Activated naive CD4-positive, alpha-beta T cell treated with Interleukin-2 at 50 U/mL for 16 hours (primary cell): ENCODE measurements at places on chromosomes 3 and 15.

DNA sequence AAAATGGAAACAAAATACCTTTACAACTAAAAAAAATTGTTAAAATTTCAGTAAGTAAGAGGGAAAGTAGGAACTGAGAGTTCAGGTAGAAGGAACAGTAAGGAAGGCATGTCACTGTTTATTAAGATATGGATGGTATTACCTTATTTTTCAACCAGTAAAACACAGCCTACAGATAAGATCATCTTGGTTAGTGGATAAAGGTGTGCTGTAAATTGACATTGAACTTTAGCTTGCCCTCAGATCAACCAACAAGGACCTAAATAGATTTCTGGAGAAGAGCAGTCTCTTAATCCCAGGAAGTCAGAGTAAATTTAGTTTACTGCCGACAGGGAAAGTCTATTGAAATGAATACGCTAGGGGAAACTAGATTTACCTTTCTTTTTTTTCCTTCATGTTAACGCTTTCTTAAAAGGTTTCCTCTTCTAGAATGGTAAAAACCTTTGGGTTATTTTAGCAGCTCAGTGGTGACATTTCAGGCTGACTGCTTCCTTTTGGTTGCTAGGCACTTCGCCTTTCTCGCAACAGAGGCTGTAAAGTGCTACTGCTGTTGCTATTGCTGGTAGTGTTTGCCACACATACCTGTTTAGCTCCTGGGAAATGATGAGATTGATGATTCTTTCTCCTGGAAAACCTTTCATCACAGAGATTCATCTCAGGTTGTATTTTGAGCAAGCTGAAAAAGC, 12.9 kb downstream of the DZIP3 start:
- peak; percentile 37 for DNase-seq

DNA sequence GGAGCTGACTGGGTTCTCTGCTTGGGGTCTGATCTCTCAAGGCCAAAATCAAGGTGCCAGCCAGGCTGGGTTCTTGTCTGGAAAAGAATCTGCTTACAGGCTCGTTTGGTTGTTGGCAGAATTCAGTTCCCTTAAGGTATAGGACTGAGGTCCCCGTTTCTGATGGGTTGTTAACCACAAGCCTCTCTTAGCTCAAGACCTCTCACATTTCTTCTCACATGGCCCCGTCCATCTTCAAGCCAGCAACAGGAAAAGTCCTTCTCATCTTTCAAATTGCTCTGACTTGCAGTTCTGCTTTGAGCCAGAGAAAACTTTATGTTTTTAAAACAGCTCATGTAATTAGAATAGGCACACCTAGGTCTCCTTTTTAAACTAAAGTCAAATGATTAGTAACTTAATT, 20.4 kb downstream of the UACA start:
- no peak for DNase-seq

- DNase-seq, result no peak
These were observed 215.3 kb downstream of the CPNE4 start for GRCh38 chr3:131819381-131820055.

DNA sequence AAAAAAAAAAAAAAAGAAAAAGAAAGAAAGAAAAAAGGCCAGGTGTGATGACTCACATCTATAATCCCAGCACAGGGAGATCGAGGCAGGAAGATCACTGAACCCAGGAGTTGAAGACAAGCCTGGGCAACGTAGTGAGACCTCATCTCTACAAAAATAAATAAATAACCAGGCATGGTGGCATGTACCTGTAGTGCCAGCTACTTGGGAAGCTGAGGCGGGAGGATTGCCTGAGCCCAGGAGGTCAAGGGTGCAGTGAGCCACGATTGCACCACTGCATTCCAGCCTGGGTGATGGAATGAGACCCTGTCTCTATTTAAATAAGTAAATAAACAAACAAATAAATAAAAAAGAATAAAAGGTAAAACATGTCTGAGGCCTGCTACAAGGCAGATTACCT, 39.3 kb upstream of the LACTB start:
- DNase-seq, result no peak

DNA sequence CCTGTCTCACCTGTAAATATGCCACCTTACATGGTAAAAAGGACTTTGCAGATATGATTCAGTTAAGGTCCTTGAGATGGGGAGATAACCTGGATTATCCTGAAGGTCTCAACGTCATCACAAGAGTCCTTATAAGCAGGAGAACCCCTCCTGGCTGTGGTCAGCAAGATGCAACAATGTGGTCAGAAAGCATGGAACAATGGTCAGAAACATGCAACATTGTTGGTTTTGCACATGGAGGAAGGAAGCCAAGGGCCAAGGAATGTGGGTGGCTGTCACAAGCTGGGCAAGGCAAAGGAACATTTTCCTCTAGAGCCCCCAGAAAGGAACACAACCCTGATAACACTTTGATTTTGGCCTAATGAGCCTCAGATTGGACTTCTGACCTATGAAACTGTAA, 9.4 kb upstream of the SUMF1 start:
- no peak for DNase-seq

DNA sequence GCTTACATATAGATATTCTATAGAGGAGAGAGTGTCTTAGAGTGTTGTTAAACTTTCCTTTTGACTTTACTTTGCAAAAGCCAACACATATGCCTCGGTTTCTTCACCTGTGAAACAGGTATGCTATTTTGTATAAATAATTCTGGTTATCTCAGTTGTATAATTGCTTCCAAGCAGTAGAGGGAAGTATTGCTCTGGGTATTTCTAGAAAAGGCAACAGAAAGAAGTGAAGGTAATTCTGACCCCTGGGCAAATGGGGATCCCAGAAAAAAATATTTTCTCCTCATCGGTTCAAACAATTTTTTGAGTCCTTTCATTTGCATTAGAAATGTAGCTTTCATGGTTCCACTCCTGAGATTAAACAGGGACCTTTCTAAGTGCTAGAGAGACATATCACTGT, 216.5 kb upstream of the SEMA6D start:
- DNase-seq, result no peak

DNA sequence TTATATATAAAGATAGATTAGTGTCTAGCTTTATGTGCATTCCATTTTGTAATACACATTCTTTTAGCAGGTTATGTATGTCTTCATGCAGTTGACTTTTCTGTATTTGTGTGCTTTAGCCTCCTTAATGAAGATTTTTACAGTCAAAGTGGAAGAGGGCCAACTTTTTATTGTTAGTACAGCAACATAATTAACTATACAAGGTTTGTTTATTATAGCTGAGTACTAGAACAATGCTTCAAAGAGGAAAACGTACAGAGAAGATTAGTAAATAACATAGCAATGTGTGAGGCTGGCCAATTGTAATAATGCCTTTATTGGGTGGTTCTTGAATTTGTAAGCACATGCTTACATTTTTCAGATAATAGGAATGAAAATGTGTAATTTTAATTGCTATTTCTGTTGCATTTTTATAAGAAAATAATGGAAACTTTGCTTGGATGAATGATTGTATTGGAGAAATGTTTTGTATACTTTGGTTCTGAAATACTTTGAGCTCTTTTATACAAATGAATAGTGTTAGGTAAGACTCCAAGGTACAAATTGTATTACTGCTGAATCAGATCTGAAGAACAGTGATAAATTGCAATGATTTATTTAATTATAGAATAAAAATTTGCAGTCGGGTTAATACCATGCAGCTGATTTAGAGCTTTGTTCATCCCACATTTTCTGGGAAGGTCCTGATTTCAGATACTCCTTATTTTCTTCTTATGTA, 41.4 kb downstream of the UBE2E2 start:
- no peak for DNase-seq

- no peak for DNase-seq
These were observed 88.8 kb downstream of the SENP7 start for GRCh38 chr3:101423984-101424888.

DNA sequence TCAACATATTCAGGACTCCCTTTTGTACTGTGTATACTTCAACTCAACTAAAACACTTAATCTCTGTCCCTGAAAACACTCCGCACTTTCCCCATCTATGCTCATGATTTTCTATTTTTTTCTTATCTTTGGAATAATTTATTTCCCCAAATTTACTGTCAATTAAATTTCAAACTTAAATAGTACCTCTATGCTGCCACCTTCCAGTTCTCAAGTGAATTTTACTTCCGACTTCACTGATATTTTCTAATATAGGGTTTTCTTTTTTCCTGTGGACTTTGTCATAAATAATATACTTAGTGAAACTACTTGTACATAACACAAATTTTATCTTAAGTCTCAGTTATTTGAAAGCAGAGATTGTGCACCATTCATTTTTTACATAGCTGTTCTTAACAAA, 1303.3 kb downstream of the OTOL1 start:
- DNase-seq, result no peak

DNA sequence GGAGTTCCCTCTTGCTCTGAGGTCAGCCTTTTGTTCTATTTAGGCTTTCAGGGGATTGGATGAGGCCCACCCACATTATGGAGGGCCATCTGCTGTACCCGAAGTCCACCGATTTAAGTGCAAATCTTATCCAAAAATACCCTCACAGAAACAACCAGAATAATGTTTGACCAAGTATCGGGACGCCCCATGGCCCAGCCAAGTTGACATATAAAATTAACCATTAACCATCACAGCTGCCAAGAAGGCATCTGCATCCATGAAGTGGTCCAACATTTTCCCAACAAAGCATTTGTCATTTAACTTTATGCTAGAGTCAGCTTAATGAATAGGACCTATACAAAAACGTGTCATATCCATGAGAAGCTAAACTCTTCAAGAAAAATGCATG, 46.2 kb upstream of the TBC1D23 start:
- DNase-seq, result no peak

- no peak for DNase-seq
These were observed 45.0 kb downstream of the TMEM44 start for GRCh38 chr3:194588236-194588635.

GRCh38 chr3:134308350-134308891, 57.8 kb upstream of the RYK start:
- peak; percentile 75 for DNase-seq

- DNase-seq, result no peak
These were observed 33.9 kb upstream of the MEIS2 start for GRCh38 chr15:37134244-37134643.

DNA sequence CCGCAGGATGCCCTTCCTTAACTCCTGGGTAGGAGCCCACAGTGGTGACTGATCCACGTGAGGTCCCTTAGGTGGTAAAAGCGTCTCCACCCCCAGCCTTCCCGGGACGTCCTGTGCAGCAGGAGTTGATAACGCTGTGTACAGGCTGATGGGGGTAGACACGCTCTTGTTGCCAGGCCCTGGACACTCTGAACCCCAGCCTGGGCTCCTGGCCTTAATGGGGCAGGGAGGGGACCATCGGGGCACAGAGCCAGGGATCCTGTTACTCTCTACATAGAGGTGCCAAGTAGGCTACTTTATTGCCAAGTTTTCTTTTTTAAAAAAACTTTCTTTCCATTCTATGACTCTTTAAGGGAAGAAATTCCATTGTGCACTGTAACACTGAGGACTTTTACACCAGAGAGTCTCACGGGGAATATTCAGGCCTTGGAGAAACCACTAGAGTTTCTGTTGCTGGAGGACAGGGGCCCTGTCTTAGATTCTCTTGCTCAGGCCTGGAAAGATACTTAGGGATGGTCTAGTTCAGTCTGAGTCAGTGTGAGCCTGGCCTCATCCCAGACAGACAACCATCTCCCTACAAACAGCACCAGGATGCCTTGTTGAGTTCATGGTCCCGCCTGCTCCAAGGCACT, 104.3 kb upstream of the RNU6-1 start:
- no peak for DNase-seq

- no peak for DNase-seq
These were observed 85.1 kb downstream of the PDCD6IP start for GRCh38 chr3:33883538-33883950.

- peak; percentile 74 for DNase-seq
These were observed 24.4 kb upstream of the FRMD4B start for GRCh38 chr3:69410301-69410700.

DNA sequence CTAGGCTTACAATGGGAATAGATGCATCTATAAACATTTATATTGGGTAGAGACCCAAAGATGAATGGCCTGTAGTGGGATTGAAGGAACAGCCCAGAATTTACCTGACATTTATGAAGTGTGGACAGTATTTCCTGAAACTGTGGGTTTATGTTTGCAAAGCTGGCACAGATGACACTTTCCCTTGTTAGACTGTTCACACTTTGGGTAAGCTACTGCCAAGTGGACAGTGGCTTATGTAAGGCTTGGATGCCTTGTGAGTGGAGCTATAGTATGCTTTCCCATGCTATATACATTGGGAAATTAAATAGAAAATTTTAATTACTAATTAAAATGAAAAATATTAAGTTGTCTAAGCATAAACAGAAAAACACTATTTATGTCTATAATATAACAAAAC, 48.5 kb downstream of the STARD9 start:
- no peak for DNase-seq

- no peak for DNase-seq
These were observed 31.0 kb upstream of the PTPRG start for GRCh38 chr3:61530355-61530754.

DNA sequence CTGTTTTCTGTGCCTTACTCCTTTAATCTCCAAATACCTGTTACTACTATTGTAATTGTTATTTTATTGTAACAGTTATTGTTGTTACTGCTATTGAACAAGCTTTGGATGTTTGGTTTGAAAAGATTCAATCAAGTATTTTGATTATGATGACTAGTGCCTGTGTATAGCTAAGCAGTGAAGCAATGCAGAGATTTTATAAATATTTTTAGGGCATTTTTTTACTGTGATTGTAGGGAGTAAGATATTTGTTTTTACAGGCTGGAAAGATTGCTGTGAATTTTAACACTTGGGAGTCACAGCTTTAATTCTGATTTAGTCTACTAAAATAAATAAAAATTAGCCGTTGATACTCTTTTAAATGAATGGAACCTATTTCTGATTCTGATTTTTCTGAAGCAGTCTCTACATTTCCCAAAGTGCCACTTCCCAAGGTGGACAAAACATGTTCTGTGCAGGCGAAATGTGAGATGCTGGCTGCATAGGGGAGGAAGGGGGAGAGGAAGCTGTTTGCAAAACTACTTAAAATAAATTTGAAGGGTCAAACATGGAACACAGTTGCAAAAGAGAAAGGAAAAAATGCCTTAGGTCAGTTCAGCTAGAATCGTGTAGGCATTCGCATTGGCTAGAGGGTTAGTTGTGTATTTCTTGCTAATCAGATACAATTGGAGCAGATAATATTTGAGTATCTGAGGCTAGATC, 25.7 kb downstream of the EEFSEC start:
- DNase-seq, result no peak

DNA sequence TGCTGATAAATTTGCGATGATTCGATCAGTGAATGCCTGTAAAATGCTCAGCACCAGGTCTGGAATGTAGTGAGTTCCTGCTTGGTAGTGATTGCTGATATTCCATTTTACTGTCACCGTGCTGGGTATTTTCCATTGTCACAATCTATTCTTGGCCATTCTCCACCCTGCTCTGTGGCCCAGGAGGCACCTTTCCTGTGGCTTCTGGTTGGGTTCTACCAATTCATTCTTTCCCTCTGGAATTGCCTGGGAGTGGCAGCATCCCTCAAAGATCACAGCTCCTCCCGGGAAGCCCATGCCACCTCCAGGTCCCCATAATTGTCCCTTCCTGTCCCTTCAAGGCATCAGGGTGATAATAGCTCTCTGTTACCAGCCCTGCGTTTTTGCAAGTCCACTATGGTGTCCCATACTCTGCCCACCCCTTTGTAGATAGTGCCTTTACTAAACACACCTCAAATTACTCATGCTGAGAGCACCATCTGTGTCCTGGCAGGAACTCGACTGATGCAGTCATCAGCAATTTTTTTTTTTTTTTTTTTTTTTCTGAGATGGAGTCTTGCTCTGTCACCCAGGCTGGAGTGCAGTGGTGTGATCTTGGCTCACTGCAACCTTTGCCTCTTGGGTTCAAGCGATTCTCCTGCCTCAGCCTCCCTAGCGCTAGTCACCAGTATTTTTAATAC, 177.8 kb upstream of the PROK2 start:
- DNase-seq, result no peak
